ENCODE measurements at places on chromosomes 12 and 14.

GRCh38 chr12:47307680-47308399 is 228.1 kb upstream of the AMIGO2 start:
- peak; percentile 86 for DNase-seq

- DNase-seq, result no peak
Measured at GRCh38 chr12:43653289-43653915, 101.4 kb upstream of the ADAMTS20 start.

DNA sequence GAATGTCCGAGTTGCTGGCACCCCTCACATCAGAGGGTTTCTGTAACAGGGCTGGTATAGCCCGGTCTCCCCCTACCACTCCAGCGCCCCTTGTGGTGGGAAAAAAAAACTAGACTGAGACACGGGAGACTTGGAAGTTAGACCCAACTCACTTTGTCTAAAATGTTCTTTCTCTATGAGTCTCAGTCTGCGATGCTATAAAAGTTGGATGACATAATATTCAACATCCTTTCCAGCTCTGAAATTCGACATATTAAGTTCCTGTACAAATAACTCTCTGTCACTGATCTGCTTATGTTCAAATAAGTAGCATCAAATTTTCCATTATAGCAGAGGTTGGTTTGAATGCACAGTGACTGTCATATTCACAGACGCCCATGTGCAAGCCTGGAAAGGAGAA is 25.7 kb upstream of the TC2N start:
- DNase-seq, result no peak

GRCh38 chr12:65765436-65765813 is 58.9 kb upstream of the HMGA2 start:
- DNase-seq, result peak; percentile 69

DNA sequence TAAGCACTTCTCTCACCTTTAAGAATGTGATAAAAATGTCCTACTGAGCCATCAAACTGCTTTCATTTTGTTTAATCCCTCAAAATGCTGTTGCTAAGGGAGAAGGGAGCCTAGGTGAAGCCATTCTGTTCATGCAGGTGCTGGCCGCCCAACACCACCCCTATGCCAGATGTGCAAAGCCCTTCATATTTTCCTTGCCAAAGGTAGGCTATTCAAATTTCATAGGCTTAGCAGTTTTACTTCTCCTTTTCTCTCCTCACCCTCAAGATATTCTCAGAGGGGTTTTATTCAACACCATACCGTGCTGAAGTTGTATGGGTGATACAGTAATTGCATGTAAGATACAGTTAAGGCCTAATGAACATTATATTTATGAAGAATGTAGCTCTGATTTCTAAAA is 461.7 kb downstream of the GXYLT1 start:
- DNase-seq, result no peak

DNA sequence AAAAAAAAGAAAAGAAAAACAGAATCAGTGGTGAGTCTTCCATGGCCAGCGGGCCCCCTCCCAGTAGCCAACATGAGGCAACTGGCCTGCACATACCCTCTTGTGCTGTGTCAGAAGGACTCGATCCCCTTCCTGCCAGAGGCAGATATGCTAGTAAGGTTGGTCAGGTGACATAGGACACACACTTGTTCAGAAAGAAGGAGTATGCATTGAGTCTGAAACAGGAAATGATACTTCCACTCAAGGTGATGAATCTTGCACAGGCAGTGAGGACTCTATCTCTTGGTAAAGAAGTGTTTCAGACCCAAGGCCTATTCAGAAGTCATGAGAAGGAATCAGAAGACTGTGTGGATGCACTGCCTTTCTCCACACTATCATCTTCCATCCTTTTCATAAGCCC is 269.7 kb upstream of the FAR2 start:
- no peak for DNase-seq

DNA sequence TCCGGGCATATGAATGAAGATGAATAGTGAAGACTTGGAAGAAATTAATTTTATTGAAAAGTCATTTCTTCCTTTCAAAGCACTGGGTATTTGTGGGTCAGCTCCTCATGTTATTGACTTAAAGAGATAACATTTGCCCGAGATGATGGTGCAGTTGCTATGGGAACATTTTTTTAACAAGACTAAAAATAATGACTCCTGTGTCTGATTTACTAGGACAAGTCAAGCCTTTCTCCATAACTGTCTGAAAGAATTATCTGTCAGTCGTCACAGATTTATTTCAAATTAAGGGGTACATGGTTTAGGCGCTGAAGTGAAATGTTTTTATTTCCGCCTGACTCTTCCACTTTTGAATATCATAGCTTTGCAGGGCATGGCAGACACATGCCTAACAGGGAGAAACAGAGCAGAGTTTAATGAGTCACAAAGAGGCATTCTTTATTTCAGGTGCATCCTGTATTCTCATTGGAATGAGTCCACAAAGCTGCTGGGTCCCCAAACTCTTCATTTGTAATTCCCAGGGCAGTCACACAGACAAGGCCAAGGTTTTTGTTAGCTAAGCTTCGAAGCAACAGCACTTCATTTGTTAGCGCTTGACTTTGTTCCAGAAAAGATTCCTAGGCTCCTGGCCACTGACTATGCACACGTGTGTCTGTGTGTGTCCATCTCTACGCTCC is 4.3 kb upstream of the GPHB5 start:
- DNase-seq, result peak; percentile 2

DNA sequence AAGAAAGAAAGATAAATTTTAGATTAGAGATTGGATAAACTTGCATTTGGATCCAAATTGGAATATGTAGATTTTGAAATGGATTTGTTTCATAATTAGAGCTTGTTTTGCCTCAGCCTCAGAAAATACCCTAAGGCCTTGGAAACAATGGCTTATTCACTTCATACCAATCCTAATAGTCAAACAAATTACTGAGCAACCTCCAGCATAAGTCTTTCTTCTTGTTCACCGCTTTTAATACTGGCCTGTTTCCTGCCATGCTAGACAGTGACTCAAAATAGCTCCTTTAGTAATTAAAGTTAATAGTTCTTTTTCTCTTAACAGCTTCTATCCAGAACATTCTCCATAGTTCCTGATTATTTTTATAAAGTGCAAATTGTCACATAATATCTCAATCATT is 110.9 kb upstream of the DNM1L start:
- DNase-seq, result peak; percentile 89

DNA sequence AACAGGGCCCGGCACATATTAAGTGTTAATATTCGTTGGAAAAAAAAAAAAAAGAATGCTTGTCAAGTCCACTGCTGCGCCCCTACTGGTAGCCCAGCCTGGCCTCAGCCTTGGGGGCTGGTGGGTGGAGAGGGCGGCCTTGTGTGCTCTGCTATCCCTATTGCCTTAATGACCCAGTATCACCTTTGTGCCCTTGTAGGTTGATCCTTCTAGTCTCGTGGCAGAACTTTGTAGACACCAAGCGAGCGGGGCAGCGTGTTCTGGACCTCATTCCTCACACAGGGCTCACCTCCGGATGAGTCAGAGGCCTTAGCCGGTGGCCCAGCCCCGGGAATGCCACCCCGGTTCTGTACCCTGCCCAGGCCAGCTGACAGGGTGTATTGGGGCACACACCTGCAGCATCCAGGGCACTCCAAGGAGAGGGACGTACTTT is 1.8 kb upstream of the RCOR1 start:
- peak; percentile 54 for DNase-seq

GRCh38 chr14:78491048-78491447 is 320.9 kb downstream of the NRXN3 start:
- DNase-seq, result no peak

DNA sequence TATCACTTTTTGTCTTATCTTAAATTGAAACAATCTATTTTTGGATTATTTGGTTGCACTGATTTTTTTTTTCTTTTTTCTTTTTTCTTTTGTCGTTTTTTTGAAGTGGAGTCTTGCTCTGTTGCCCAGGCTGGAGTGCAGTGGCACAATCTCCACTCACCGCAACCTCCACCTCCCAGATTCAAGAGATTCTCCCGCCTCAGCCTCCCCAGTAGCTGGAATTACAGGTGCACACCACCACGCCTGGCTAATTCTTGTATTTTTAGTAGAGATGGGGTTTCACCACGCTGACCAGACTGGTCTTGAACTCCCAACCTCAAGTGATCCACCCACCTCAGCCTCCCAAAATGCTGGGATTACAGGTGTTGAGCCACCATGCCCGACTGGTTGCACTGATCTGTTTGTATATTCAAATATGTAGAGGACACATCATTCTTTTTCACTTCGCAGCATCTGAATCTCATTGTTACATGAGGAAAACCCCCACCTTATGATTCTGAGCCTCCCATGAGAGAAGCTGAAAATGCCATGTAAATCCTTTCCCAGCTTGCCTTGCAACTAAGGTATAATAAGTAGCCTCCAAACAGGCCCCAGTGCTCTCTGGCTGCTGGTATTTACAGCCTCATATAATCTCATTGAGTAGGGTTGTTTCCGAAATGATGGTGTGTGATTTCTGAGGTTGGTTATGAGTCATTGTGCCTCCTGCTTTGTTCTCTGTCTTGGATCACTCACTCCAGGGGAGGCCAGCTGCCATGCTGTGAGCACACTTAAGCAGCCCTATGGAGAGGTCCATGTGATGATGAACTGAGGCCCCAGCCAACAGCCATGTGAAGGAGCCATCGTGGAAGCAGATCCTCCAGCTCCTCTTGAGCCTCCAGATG is 5.2 kb upstream of the HSP90B1 start:
- peak; percentile 86 for DNase-seq

- DNase-seq, result no peak
Measured at GRCh38 chr14:91328313-91329050, 84.0 kb upstream of the GPR68 start.

DNA sequence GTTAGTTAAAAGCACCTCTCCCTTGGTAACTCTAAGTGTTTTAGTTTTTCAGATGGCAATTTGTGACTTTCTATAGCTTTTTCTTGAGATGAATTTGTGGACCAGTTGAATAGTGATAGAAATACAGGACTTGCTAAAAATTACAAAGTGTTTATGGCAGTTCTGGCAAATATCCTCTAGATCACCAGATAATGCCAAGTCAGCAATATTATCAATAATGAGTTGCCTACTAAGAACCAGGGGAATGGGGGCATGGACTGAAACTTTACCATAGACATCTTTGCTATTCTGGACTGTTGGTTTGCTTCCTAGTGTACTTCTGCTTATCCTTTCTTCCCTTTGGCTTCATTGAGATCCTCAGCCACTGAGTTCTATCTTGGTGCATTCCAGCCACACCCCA is 584.2 kb downstream of the DIO2 start:
- no peak for DNase-seq

- no peak for DNase-seq
Measured at GRCh38 chr12:19428246-19428645, 11.0 kb upstream of the AEBP2 start.

- no peak for DNase-seq
Measured at GRCh38 chr12:53749986-53750811, 1.6 kb downstream of the CISTR start.

- DNase-seq, result no peak
Measured at GRCh38 chr12:125518074-125518473, 452.8 kb downstream of the AACS start.

- DNase-seq, result peak; percentile 41
Measured at GRCh38 chr14:102922490-102923200, at the start of gene AMN. TSS of gene AMN (plus strand) at chr14:102922663. CDS start at chr14:102922689, 26 bp downstream.

DNA sequence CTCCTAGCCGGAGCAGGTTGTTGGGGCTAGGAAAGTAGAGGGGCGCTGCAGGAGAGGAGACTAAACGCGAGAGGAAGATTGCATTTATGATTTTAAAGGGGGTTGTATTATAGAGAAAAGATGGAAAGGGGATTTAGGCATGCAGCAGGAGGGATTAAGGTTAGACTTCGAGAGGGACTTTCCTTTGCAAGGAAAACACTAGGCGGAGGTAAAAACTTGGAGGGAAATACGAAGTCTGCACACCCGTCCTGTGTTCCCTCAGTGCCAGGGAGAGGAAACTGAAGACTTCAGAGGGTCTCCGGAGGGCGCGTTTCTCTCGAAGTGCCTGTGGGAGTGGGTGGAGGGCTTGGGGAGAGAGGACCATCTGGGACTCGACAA is 420 bp upstream of the PPP1R1A start:
- no peak for DNase-seq

DNA sequence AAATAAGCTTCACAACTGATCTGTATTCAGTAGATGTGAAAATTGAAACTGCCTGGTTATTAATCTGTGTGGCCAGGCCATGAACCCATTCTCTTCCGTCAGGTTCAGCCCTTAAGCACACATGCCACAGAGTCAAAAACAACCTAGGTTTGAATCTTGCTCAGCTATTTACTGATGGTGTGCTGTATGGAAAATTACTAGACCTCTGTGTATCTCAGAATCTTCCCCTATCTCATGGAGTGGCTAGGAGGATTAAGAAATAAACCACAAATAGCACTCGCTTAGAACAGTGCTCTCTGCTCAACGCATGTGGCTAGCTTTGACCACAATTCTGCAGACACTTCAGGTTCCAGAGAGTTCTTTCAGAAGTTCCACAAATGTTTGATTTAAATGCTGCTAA is 240.7 kb upstream of the PLEKHG7 start:
- no peak for DNase-seq

DNA sequence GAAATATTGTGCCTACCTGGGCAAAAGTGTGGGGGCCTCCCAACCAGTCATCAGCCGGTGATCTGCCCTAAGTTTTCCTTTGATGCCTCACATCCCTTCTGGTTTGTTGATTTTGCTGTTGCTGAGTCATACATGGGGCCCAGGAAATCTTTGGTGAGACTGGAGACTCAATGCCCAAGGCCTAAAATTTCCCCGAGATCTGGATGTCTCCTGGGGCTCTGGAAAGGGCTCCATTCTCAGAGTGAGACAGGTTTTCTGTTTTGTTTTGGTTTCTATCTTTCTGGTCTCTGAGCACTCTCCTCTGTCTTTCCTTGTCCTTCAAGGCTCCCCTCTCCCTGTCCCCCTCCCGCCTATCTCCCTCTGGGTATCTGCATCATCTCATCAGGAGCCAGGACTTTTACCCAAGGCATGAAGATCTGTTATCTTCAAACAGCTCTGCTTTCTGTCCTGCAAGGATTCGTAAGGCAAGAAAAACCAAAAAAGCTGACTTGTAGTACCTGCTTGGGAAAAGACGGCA is 152.8 kb upstream of the MAX start:
- peak; percentile 88 for DNase-seq

DNA sequence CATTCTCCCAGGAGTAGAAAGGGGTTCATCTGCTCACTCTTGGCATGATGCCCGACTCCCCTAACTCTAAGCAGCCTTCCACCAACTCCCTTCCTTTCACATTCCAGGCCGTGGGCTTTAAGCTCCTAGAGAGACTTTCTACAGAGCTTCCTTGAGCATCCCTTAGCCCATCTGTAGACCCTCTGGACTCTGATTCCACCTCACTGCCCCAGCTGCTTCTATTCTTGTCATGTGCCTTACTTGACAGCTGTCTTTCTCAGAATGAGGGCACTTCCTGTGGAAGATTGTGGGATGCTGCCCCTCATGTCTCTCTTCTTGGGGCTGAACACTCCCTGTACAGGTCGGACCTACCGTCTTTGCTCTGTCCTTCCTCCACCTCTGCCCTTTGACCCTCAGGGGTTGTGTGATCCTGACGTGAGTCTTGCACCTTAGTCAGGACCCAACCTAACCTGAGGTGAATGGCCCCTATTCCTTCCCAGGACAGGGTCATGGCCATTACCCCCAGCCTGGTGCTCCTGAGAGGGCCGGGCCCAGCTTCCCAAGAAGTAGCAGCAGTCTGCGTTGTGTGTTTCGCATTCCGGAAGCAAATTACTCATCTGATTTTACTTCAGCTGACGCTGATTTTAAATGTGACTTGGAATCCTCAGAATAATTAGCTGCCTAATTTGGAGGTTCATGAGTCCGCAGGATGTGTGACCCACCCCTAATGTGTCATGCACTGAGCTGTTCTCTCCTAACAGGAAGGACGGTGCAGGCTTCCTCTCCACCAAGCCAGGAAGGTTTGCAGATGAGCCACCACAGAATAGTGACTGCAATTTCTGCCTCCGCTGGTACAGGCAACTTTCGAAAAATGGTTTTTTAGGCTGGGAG is 2.7 kb upstream of the GALNT6 start:
- DNase-seq, result peak; percentile 81

GRCh38 chr14:59483363-59483762 is 845 bp downstream of the L3HYPDH start:
- DNase-seq, result peak; percentile 91

All from kidney tubule cell (primary cell).